ENCODE measurements at places on chromosomes 2 and 18. TPM values are rescaled to one million over a fixed set of nuclear protein-coding genes. Genes with fewer than 3 reads are reported as not detected.

The MYO5B gene
- 0.56 TPM for total RNA-seq

The CXCR4 gene
- not detected for total RNA-seq

The CXCR1 gene
- total RNA-seq, result not detected

The MAPK4 gene
- not detected for total RNA-seq

The MAL gene
- not detected for total RNA-seq

The LYG2 gene
- total RNA-seq, result not detected

The GKN1 gene
- not detected for total RNA-seq

The C2orf80 gene
- not detected for total RNA-seq

The SIX3 gene
- not detected for total RNA-seq

The RUFY4 gene
- not detected for total RNA-seq

The MTA3 gene
- 31.9 TPM for total RNA-seq

The ATP6V1B1 gene
- total RNA-seq, result not detected

The CCT7 gene
- total RNA-seq, result 575 TPM
